ENCODE measurements at places on chromosomes 2 and 18.

DNA sequence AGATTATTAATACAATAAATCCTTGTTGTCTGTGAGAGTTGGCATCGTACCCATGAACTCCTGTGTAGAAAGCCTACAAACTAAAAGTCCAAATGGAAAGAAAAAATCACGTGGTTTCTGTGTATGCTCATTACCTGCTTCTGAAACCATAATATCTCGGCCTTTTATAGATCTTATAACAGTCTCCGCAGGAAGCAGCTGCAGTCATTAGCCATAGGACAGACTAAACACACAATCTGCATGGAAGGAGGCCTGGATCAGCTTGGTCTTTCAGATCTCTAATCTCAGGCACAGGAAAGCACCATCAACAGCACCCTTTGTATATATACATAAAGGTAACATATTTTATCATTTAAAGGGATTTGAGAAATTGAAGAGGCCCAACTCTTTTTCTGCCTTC lies 508.9 kb upstream of the TCF4 start:
- no peak for DNase-seq

DNA sequence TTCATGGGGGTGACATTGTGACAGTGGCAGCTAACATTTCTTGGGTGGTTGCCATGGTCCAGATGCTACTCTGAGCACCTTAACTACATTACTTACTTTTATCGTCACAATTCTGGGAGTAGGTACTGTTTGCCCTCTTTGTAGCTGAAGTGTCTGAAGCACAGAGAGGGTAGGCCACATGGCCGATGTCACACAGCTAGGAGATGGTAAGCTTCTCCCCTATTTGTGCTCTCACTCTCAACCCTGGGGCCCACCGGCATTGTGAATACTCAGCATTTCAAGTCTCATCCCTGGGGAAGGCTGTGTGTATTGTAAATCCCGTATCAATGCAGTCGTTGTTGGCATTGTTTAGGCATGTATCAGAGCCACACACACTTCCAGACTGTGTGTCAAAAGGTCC lies 136.6 kb downstream of the ACOXL start:
- no peak for DNase-seq

- no peak for DNase-seq
Observed at GRCh38 chr18:75141734-75142133, 67.2 kb downstream of the PTGR3 start.

- DNase-seq, result no peak
Observed at GRCh38 chr2:151071382-151071781, 190.3 kb downstream of the RBM43 start.

GRCh38 chr2:179226203-179226960 lies 38.2 kb downstream of the SESTD1 start:
- no peak for DNase-seq

- DNase-seq, result no peak
Observed at GRCh38 chr18:46199515-46200147, 95.4 kb downstream of the HAUS1 start.

DNA sequence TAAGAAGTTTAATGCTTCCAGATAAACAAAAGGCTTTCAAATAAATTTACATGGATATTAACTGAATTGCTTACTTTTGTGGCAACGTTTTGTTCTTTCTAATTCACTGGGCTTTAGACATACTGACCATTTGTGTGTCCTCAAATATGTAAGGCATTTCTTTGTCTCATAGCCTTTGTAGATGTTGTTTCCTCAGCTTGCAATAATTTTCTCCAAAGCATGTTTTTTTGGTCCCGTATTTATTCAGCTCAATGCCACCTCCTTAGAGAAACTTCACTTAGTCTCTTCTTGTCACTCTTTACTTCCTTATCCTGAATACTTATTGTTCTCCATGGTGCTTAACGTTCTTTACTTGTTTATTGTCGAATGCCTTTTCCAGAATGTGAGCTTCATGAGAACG lies 98.5 kb downstream of the NUP35 start:
- no peak for DNase-seq

GRCh38 chr2:179574061-179574519 lies 287.3 kb downstream of the ZNF385B start:
- DNase-seq, result no peak

GRCh38 chr2:238952261-238952919 lies 104.5 kb downstream of the TWIST2 start:
- no peak for DNase-seq

DNA sequence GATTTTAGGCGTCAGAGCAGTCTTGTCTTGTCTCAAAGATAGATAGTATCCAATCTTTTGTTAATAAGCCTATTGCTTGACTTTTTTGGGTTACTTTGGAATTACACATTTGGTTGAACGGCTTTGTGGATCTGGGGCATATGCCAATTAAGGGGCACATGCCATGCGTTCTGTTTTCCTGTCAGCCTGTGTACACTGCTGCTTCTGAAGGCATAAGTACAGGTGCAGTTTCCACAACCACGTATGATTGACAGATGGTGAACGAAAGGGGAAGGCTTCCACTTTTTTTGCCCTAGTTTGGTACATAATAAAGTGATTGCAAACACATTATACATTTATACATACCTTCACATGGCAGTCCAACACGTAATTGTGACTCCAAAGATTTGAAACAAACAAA lies 102.3 kb downstream of the RAPH1 start:
- no peak for DNase-seq

DNA sequence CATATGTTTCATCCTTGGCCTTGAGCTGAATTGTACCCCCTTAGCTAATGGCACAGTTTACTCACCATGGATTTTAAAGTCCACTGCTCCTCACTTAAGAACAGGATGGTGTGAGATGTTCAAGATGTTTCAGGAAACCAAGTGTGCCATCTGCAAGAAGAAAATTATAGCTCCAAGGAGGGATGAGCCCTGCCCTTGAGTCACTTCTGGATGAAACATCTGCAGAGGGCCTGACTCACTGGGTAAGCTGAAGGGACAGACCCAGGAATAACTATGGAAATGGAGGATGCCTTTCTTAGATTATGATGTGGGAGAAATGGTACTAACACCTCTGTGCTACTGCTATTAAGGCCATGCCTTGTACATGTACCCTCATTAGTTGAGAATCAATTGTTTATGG lies 6.4 kb downstream of the MARS2 start:
- DNase-seq, result no peak

DNA sequence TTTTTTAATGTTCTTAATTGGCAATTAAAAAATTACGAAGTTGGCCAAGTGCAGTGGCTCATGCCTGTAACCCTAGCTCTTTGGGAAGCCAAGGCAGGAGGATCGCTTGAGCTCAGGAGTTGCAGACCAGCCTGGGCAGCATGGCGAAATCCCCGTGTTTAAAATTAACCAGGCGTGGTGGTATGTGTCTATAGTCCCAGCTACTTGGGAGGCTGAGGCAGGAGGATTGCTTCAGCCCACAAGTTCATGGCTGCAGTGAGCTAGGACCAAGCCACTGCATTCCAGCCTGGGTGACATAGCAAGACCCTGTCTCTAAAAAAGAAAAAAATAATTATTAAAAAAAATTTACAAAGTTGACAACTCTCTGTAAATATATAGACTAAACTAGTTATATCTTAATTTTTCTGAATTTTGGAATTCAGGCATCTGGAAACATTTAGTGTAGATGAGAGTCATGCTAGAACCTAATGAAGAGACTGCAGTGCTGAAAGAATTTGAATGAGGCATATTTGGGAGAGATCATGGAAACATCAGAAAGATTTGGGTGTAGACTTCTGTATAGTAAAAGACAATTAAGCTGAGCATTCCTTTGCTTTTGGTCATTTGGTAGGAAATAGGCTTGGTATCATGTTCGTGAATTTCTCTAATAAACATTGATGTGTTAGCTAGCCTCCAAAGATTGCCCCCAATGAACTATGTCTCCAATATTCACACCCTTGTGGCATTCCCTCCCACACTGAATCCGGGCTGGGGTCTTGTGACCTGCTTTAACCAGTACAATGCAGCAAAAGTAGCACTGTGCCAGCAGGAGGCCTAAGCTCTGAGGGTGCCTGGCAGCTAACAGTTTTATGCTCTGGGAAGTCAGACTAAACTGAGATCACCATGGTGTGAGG lies 4.2 kb upstream of the ROCK1 start:
- peak; percentile 90 for DNase-seq

- DNase-seq, result no peak
Observed at GRCh38 chr2:233798335-233799086, 20.4 kb downstream of the MROH2A start.

DNA sequence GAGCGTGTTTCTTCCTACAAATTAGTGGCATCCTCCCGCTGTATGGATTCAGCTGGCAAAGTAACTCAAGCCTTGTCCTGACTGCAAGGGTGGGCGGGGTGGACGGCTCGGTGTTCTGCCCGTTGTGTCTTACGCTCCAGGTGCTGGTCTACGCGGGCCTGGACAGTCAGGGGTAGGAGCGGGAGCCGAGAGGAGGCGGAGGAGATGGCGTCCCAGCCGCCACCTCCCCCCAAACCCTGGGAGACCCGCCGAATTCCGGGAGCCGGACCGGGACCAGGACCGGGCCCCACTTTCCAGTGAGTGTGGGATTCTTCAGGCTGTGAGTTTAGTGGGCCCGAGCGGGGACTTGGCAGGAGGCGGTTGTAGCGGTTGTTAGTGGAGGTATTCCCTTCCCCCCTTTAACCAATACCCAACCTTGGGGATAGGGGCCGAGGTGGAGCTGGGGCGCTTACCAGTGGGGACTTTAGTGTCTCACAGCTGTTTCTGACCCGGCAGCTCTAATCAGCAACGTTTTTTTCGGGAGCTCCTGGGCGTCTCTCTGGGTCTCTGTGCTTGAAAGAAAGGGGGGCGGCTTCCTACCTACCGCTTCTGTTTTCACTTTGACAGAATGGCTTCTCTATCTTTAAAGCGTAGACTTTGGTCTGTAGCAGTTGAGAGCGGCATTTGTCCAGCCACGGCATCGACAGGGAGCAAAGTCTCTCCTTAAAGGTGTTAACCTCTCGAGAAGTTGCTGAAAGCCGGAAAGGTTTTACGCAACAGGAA lies at the start of the genes PEX13 and PUS10:
Gene PEX13 (plus strand): TSS at position 165 of the 762 bp plus-strand sequence. CDS start 40 bp downstream, at position 205.
Gene PUS10 (minus strand): TSS at position 700 of the 762 bp plus-strand sequence. CDS start 6,365 bp downstream, outside the sequence.
- peak; percentile 68 for DNase-seq

GRCh38 chr2:171480908-171481307 lies 41.4 kb upstream of the CYBRD1 start:
- no peak for DNase-seq

DNA sequence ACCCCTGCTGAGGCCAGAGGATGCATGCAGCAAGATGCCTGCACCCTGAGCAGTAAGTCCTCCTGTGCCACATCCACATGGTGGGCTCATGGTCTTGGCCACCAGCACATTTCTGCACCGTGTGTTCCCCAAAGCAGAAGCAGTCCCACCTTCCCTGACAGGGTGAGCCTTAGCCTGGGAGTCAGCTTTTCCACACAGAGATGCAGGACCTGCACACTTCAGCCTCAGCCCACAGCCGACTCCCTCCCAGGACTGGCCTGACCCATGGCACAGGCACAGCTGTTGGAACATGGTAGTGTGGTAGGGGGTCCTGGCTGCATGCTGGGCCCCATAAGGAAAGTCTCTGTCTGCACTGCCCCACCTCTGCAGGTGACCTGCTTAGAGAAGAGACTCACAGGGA lies 5.0 kb downstream of the SNED1 start:
- DNase-seq, result no peak

GRCh38 chr2:184599054-184599871 lies 934 bp downstream of the ZNF804A start:
- DNase-seq, result peak; percentile 78

- DNase-seq, result peak; percentile 46
Observed at GRCh38 chr2:41691561-41691960, 356.3 kb upstream of the PKDCC start.

- DNase-seq, result no peak
Observed at GRCh38 chr2:30608643-30609042, 161.6 kb downstream of the LCLAT1 start.

DNA sequence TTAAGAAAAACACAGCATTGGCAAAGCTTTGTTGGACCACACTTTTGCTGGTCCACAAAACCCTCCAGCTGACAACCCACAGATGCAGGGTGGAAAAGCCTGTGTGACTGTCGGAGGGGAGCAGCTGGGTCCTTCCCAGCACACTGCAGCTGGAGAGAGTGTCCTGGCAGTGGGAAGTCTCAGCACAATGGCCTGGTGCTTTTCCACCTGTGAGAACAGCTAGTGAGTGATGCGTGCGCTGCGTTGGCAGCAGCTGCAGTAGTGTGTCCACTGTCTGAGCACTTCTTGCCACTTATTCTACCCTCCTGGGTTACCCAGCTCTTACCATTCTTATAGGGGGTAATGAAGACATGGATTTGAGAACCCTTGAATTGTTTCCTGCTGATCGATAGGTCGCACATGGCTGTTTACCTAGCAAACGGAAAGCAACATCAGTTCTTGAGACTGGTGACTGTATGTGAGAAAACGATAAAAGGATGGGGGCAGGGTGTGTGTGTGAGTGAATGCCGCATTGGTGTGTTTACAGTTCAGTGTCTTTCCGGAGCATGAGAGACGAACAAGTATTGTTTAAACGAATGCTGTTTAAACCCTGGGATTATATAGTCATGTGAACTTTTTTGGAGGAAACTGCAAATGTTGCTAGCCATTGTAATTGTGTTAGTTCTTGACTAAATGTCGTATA lies 69.7 kb downstream of the LYPD6 start:
- DNase-seq, result no peak

GRCh38 chr2:148814860-148815419 lies 60.1 kb upstream of the KIF5C start:
- no peak for DNase-seq

DNA sequence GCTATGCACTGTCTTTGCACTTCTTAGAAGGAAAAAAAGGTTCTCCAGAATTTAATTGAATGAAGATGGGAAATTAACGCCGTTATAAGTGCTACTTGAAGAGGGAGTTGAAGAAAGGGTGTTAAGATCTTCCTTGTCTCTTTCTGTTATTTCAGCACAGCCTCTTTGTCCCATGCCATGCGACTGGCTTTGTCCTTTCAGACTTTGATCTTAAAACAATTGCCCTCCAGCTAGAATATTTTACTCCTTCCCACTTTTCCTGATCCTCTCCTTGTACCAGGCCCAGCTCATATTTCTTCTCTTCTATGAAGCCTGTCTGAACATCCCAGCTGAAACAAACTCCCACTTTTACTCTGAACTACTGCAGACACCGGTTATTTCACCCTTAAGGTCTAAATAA lies 51.4 kb downstream of the RAB27B start:
- no peak for DNase-seq

DNA sequence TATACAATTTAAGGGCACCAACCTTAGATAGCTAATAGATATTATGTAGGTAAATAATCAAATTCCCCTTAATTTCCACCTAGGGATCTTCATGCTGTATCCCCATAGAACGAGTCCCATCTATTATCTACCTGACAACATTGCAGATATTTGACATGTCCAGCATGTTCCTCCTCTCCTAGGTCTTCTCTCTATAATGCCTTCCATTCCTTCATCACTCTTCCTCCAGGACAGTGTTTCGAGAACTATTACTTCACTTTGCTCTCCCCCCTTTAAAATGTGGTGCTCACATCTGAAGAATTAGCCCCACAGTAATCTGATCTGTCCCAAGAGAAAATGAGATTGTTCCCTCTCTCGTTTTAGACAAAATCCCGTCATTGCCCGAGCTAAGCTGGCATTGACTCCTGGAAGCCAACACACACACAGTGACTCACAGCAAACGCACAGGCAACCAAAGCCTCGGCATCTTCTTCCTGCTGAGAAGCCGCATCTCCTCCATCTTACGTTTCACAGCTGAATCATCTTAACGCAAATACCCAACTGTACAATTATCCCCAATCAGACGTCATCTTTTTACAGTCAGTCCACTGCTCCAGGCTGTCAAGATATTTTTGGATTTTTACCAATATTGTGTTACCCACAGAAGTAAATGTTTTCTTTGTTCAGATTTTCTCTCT lies 162.9 kb upstream of the AGAP1 start:
- no peak for DNase-seq

GRCh38 chr2:133026536-133027177 lies 356.7 kb upstream of the LYPD1 start:
- no peak for DNase-seq

GRCh38 chr2:75702593-75702992 lies 8.1 kb downstream of the GCFC2 start:
- DNase-seq, result no peak

Measured in inflammatory macrophage (primary cell).